Activated CD8-positive, alpha-beta memory T cell treated with anti-CD3 and anti-CD28 coated beads for 24 hours (primary cell): ENCODE measurements at places on chromosomes 4 and X.

- DNase-seq, result no peak
Measured at GRCh38 chr4:91434631-91435030, 869.1 kb upstream of the GRID2 start.

GRCh38 chr4:143554728-143555597, 41.5 kb downstream of the SMARCA5 start:
- no peak for DNase-seq

DNA sequence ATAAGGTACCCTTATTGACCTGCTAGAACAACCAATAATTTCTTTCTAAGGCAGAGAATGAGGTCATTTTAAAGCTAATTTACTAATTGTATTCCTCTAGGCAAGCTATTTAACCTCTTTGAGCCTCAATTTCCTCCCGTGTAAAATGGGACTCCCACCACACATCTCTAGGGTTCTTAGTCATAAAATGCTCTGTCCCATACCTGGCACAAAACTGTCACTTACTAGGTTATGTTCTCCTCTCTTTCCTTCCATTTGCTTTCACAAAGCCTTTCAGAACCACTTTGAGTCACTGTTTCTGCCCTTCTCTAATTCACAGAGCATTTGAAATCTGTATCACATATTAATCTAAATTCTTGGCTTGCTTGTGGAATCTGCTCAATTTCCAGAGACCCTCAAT, 2.4 kb upstream of the GPR82 start:
- no peak for DNase-seq

DNA sequence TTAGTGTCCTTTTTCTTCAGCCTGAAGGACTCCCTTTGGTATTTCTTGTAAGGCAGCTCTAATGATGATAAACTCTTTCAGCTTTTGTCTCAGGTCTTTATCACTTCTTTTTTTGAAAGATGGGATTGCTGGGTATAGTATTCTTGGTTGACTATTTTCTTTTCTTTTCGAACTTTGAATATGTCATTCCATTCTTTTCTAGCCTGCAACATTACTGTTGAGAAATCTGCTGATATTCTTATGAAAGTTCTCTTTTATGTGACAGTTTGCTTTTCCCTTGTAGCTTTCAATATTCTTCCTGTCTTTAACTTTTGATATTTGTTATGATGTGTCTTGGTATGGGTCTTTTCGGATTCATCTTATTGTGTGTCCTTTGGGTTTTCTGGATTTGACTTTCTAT, 107.6 kb upstream of the SRD5A3 start:
- DNase-seq, result no peak

GRCh38 chrX:150326541-150327247, 36.4 kb upstream of the MAMLD1 start:
- no peak for DNase-seq

GRCh38 chr4:3867403-3868100, 101.4 kb downstream of the ADRA2C start:
- no peak for DNase-seq

DNA sequence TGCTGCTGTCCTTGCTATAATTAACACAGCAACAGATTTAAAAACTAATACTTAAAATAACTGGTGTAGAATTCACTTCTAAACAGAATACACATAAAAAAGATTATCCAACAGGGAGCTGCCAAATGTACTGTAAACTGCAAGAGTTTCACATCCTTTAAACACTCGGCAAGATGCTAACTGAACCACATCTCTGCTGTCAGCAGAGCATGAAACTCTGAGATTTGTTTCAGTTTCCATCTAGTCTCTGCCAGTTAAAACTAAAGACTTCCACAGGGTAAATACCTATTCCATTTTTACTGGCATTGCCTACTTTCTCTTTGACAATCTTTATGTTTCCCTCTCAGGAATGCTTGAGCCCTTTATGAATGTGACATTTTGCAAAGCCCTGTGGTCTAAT, 127.7 kb downstream of the SLC7A11 start:
- no peak for DNase-seq

GRCh38 chr4:106266201-106266600, 49.8 kb downstream of the TBCK start:
- DNase-seq, result no peak

DNA sequence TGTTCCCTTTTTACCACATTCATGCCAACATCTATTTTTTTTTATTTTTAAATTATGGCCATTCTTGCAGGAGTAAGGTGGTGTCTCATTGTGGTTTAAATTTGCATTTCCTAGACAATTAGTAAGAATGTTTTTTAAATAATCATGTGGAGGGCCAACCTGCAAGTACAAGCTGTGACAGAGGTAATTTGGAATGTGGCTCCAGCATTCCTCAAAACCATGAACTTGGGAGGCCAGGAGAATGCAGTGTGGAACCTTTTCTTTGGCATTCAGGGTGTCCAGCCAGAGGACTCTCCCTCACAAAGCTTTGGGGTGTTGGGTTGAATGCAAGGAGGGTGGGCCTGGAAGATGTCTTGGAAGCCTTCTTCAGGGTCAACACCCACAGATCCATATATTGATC, 7.3 kb upstream of the TMEM185A start:
- no peak for DNase-seq

GRCh38 chrX:86805241-86805640, 657.0 kb downstream of the DACH2 start:
- no peak for DNase-seq

- DNase-seq, result no peak
Measured at GRCh38 chr4:151169900-151170299, 70.5 kb downstream of the RPS3A start.

- DNase-seq, result no peak
Measured at GRCh38 chrX:120334603-120335002, 23.3 kb upstream of the TMEM255A start.

GRCh38 chr4:154073107-154073822, 284.4 kb upstream of the SFRP2 start:
- no peak for DNase-seq

- no peak for DNase-seq
Measured at GRCh38 chr4:105994061-105994460, 98.8 kb downstream of the NPNT start.

- DNase-seq, result no peak
Measured at GRCh38 chr4:184632842-184633241, 16.4 kb downstream of the CASP3 start.

DNA sequence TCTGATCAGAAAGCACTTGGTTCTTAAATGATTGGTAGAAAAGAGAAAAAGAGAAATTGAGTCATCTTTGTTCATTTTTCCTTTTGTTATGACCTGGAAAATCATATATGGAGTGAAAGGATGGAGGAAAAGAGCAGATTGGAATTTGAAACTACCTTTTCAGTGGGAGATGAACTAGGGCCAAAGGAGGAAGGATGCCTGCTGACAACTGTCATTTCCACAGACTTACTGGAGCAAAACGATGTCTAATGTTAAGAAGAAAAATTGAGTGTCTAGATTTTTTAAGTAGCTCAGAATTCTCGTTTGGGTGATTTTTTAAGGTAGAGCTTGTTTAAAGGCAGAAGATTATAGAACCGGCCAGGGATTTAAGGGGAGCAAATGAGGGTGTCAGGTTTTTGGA, 144.6 kb upstream of the KCNIP4 start:
- no peak for DNase-seq

GRCh38 chrX:3351276-3351675, 4.8 kb upstream of the MXRA5 start:
- no peak for DNase-seq

DNA sequence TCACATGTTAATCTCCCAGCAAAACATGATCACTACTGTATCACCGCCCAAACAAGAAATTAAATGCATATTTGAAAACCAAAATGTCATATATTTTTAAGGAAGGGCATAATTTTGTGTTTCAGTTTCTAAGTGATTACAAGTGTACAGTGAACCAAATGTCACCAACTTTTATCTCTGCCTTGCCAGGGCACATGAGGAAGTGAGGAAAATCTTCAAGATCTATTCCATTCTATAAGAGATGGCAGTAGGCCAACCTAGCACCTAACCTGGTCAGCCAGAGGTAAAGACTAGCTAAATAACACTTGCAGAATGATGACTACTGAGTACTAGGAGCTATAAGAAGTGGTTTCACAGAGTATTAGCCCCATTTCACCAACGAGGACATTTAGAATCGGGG, 107.2 kb downstream of the ATP11C start:
- DNase-seq, result no peak

- DNase-seq, result no peak
Measured at GRCh38 chr4:147780137-147780777, 48.4 kb downstream of the ARHGAP10 start.

DNA sequence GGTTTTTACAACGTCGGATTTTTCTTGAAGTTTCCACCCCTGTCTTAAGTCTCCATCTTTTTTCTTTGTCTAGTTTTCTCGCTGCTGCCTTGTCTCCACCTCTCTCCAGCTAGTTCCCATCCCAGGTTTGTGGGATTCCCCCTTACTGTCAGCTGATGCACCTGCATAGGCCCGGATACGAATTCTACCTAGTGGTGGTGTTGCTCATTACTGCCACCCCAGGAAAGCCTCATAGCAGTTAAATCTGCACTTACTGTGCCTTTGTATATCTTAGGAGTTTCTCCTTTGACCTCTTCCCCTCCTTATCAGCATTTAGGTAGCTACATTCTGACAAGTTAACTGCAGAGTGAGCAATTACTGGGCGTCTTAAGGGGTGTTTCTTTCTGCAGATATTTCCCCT, 1693.1 kb upstream of the TENM3 start:
- DNase-seq, result no peak

- no peak for DNase-seq
Measured at GRCh38 chr4:65437102-65437501, 233.2 kb downstream of the EPHA5 start.

- no peak for DNase-seq
Measured at GRCh38 chr4:91590260-91590659, 713.5 kb upstream of the GRID2 start.

- no peak for DNase-seq
Measured at GRCh38 chrX:42751573-42751972, 26.4 kb downstream of the PPP1R2C start.

GRCh38 chr4:105715692-105716278, 7.2 kb downstream of the GSTCD start:
- DNase-seq, result no peak

DNA sequence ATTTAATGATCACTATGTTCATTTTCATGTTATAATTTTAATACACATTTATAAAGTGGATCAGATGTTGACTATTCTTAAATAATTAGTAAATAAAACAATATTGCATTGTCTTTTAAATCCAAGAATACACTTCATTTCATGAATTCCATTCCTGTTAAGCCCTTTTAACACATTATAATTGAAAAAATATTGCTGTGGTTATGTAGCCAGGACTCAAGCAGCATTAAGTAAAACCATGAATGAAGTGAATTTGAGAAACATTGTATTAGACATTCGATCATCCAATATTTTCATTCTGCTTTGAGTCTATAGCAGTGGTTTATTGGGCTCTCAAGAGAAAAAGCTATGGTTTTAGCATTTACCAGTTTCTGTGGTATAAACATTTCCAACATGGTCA, 94.2 kb upstream of the RAPGEF2 start:
- no peak for DNase-seq

- DNase-seq, result no peak
Measured at GRCh38 chr4:7428261-7429068, 6.3 kb downstream of the PSAPL1 start.

GRCh38 chr4:172050911-172051310, 237.7 kb downstream of the GALNTL6 start:
- DNase-seq, result no peak

DNA sequence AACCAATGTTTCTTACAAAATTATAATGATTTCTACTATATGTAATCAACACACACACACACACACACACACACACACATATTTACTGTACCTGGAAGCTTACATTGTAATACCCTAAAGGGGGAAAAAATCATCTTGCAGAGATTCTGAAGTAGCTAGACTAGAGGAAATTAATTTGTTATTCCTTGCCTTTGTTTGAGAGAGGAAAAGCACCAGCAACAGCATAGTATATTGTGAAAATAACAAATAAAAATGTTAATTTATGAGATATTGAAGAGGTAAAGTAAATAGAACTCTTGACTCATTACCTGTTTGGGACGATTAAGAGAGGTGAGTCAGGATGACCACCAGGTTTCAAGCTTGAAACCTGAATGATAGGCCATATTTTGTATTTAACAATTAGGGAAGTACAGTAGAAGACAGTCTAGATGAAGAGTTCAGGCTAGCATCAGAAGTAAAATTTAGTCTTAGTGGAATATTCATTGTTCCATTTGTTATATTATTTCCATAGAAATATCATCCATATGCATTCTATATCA, 873.4 kb upstream of the PCDH10 start:
- no peak for DNase-seq

DNA sequence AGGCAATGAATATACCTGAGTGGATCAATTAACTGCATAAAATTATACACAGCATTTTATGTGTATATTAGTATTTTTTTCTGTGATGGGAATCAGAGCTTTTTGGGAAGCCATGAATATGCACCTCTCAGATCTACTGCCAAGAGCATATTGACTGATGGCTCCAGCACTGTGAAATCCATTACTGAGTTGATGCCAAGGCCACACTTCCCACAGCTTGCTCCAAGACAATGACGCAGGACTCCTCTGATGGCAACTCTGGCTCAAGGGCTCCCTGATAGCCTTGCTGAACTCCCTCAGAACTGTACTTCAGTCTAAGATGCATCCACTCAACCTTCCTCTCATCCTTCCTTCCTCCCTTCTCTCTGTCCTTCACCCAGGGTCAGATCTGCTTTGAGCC, 82.7 kb downstream of the OTC start:
- no peak for DNase-seq

DNA sequence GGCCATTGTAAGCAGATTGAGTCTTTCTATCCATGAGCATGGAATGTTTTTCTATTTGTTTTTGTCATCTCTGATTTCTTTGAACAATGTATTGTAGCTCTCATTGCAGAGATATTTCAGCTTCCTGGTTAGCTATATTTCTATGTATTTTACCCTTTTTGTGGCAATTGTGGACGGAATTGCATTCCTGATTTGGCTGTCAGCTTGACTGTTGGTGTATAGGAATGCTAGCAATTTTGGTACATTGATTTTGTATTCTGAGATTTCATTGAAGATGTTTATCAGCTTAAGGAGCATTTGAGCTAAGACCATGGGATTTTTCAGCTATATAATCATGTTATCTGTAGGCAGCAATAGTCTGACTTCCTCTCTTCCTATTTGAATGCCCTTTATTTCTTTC, 154.6 kb downstream of the GUCY2F start:
- no peak for DNase-seq
